Effector memory CD8-positive, alpha-beta T cell (primary cell): ENCODE measurements at places on chromosomes 4 and X.

DNA sequence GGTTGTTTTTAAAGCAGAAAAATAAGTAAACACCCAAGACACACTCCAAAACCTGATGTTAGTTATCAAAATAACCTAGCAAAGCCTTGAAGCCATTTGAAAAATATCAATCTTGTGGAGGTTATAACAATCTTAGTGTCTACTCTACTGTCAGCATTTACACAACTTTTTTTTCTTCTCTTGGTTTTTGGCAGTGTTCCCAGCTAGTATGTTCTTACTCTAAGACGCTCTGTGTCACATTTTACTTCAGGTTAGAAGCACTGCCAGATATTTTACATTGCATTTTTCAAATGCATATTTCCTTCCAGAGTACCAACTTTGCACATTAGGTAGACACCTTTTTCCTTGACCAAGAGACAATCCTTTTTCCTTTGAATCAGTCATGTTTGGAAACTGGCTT lies 114.0 kb upstream of the INPP4B start:
- no peak overlapping the region for H3K27ac ChIP-seq
- no peaks in the 10 kb centered on the region for H3K4me1 ChIP-seq
- no peaks in the 10 kb centered on the region for H3K36me3 ChIP-seq

- H3K4me3 ChIP-seq: no peak overlapping the region
- H3K36me3 ChIP-seq: peaks cover 55% of the 10 kb centered on the region
- no peak for DNase-seq
Observed at GRCh38 chr4:53380221-53380620, 2.8 kb downstream of the FIP1L1 start.

DNA sequence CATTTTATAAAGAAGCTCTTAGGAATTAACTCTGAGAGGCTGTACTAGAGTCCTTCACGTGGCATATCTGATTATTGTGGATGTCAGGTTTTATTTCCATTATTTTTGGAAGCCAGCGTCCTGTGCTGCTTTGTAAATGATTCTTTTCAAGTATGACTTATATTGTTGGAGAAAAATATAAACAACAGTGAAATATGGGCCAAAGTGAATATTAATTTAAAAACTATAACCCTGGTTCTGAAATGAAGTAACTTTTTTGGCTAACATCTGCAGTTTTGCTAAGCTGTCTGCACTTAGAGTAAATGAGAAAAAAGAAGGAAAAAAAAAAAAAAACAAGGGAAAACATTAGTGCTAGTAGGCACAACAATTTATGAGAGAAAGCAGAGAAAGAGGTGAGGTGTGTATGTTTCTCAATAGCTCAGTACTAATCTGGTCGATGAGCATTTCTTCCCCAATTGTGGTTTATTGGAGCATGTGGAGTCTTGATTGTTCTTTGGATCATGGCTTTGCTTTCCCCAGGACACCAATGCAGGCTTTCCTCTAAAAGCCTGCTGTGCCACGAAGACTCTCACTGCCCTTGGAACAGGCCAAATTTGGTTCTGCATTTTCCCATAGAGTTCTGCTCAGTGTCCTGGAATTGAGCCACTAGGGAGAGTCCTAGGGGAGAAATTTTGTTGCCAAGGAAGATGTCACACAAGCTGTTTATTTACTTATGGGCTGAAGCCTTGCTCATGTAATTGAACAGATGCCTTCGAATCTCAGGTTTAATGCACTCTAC lies 273.3 kb downstream of the DKK2 start:
- no peak overlapping the region for H3K4me3 ChIP-seq
- no peak overlapping the region for H3K27ac ChIP-seq
- H3K27me3 ChIP-seq: no peaks in the 10 kb centered on the region
- no peaks in the 10 kb centered on the region for H3K4me1 ChIP-seq

- no peak for DNase-seq
- peaks cover 8% of the 10 kb centered on the region for H3K27me3 ChIP-seq
- H3K27ac ChIP-seq: no peak overlapping the region
- no peak overlapping the region for H3K4me3 ChIP-seq
- H3K4me1 ChIP-seq: no peaks in the 10 kb centered on the region
Observed at GRCh38 chrX:41022566-41022965, 62.7 kb upstream of the USP9X start.

DNA sequence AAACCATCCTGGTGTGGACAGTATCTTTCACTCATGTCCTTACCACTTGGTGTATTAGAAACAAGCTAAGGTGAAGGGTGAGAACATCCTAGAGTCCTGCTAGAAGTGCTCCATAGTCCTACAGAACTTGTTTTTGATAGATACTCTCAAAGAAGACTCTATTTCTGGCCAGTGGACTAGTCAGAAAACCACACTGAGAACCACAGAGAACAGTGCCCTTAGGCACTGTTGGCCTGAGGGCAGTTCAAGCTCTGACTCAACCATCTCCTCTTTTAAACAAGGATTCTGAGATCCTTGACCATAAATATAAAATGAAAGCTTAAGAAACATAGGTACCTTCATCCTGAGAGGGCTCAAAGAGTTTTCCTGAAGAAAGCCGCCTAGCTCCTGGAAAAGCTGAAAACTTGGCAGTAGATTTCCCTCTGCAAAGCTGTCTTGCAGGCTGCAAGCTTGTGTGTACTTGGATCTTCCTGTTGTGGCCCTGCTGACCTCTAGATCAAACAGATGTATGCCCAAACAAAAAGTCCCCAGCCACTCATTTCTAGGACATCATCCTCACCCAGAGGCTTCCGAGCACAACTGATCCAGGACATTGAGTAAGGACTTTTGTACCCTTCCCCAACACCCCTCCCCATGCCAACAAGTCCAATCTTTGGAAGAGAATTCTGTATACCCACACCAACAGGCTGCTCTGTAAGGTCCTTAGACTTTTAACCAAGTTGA lies 111.6 kb upstream of the CXCL13 start:
- H3K4me1 ChIP-seq: no peaks in the 10 kb centered on the region
- no peaks in the 10 kb centered on the region for H3K36me3 ChIP-seq
- DNase-seq: no peak

DNA sequence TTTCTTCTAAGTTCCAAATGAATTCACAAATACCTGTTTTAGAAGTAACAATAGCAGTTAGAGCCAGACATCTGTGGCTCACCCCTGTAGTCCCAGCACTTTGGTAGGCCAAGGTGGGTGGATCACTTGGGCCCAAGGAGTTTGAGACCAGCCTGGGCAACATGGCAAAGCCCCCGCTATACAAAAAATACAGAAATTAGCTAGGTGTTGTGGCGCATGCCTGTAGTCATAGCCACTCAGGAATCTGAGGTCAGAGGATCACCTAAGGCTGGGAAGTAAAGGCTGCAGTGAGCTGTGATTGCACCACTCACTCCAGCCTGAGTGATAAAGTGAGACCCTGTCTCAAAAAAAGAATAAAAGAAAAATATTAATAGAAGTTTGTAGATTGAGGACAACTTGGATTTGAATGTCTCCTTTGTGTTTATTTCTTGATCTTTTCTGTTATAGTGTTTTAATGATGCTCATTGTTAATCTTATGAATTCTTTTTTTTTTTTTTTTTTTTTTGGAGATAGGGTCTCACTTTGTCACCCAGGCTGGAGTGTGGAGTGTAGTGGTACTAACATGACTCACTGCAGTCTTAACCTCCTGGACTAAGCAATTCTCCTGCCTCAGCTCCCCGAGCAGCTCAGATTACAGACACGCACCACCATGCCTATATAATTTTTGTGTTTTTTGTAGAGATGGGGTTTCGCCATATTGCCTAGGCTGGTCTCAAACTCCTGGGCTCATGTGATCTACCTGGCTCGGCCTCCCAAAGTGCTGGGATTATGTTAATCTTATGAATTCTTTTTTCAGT lies 30.7 kb upstream of the RAPGEF2 start:
- H3K4me3 ChIP-seq: no peak overlapping the region
- H3K4me1 ChIP-seq: no peaks in the 10 kb centered on the region
- H3K27me3 ChIP-seq: no peaks in the 10 kb centered on the region
